ENCODE measurements at places on chromosomes 7 and 10.

DNA sequence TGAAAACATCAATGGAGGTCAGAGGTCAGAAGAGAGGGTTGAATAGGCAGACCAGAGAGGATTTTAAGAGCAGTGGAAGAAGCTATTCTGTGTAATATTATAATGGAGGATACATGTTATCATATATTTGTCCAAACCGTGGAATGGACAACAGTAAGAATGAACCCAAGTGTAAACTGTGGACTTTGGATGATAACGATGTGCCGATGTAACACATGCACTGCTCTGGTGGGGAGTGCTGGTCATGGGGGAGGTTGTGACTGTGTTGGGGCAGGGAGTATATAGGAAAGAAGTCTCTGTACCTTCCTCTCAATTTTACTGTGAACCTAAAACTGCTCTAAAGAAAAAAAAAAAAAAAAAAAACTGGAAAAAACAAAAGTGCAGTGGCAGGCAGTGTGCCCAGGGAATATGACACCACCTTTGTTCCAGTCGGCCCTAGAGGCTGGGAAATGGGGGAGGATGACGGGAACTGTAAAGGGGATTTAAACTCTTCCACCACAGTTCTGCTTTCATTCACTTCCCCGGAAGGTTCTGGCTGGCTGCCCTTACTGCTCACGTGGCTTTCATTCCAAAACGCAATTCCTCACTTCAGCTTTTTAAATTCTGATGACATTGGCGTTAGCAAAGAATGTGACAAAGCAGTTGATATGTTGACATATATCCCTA lies 113.7 kb upstream of the ANKRD1 start:
- no peak for DNase-seq

DNA sequence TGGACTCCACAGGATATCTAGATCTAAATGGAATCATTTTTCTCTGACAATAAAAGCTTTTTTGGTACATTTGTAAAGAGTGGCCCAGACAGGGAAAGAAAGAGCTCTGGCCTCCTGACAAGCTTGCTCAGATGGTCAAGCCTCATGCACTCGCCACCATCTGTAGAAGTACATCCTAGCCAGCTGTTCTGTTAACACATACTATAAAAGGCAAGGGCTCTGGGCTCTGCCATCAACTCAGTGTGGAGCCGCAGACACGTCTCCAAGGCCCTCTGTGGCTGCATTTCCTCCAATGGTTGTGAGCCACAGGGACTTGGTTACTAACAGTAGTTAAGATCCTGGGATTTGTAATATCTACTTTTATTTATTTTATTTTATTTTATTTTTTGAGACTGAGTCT lies 70.8 kb upstream of the KDM7A start:
- no peak for DNase-seq

- no peak for DNase-seq
Measured at GRCh38 chr7:98119256-98119918, 12.7 kb downstream of the LMTK2 start.

DNA sequence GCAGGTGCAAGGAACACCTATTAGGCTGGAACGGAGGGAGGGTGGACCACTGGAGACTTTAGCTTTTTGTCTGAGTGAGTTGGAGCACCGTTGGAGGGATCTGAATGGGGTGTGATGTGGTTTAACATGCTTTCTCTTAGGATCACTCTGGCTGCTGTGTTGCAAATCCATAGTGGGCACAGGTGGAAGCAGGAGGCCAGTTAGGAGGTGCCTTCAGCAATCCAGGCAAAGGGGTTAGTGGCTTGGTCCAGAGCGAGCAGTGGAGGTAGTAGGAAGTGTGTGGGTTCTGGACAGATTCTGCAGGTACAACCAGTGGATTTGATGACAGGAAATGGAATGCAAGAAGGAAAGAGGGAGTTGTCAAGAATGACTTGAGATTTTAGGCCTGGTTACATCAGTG lies 95.0 kb downstream of the MMRN2 start:
- DNase-seq: no peak

DNA sequence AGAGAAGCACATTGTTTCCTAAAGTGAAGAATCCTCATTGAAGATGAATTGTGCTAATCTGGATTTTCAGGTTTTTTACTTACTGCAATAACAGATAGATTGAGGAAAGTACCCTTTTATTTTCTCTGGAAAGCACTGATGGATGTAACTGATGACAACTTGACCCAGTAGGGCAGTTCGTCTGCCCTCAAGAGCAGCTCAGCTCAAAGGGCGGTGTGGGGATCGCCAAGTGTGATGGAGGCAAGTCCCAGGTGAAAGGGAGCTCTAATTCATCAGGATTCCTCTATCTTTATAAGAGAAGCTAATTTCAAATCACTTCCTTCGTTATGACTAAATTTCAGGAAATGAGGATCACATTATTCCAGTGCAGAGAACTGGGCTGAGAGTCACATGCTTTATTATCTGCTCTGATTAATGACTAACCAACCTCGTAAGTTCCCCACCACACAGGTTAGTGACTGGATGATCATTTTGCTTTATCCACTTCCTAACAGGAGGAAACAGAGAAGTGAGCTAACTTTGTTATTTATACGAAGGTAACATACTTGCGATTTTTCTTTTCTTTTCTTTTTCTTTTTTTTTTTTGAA lies 98.8 kb downstream of the PFKFB3 start:
- no peak for DNase-seq

- no peak for DNase-seq
Measured at GRCh38 chr7:83005410-83005809, 157.3 kb downstream of the PCLO start.

DNA sequence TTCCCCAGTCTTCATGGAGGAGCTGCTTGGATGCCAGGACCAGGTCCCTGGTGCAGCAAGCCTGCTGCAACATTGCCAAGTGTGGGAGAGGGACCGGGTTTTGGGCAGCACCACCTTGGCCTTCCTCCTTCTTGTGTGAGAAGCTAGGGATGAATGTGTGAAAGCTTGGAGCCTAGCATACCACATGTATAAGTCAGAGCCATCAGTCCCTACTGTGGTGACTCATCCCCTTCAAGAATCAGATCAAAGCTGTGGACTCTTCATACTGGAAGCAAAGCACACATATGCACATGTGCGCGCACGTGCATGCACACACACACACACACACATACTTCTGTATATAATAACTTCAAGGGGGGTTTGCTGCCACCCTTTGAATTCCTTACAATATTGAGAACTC lies 527.8 kb downstream of the LRMDA start:
- no peak for DNase-seq

- no peak for DNase-seq
Measured at GRCh38 chr10:4431114-4431863, 394.7 kb upstream of the AKR1E2 start.

GRCh38 chr10:125159932-125160855 lies at the start of gene CTBP2:
CTBP2 (minus strand) TSS chr10:125160563.
- DNase-seq: no peak

DNA sequence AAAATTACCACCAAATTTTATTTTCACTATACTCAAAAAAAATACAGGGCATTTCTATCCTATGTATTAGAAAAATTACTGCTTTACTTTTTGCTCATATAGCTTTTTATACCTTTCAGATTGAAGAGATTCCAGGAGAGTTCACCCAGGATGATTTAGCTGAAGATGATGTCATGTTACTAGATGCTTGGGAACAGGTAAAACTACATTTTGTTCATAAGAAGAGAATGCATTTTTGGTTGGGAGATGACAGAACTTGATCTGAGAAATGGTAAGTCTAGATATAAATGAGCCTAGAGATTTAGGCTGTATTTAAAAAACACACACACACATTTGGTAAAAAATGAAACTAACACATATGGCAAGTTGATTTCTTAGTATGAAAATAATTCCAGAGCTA lies 38.1 kb upstream of the ARL4A start:
- no peak for DNase-seq
